ENCODE measurements at places on chromosomes 6 and 20.

DNA sequence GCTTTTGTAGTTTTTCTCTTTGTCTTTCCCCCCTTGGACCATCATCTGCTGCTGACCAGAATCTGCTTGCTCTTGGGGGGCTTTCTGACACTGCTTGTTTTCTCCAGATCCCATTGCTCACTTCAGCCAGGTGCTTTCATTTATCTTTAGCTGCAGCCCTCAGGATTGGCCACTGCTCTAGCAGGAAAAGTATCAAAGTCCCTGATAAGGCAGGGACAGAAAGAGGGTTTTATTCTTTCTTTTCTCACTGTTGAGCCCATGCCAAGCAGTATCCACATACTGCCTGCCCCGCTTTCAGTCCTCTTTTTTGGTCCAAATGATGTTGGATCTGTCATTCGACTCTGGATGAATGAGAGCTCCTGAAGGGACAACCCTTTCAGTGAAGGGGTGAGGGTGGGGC lies 141.4 kb downstream of the DNAH8 start:
- no peak for DNase-seq

DNA sequence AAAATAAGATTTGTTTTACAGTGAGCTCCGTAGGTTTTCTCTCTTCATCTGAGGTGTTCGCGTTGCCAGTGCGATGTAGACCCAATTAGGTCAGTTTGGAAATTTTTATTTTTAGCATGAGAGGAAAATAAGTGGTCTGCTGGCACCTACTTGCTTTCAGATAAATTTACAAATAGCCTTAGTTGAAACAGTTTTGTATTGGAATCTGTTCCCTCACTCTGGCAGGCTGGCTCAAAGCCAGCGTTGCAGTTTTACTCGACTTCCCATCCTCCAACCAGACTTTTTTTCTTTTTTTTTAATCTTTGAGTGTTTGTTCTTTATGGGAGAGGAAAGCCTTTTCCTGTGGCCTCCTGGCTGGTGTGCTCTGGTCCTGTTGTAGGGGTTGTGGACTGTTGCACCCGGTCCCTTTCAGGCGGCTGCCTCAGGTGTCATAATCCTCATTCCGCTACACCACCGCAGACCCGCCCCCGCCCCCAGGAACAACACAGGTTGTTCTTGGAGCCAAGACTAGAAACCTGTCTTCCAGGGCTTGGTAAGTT lies 46.7 kb downstream of the TIAM2 start:
- peak; percentile 29 for DNase-seq

DNA sequence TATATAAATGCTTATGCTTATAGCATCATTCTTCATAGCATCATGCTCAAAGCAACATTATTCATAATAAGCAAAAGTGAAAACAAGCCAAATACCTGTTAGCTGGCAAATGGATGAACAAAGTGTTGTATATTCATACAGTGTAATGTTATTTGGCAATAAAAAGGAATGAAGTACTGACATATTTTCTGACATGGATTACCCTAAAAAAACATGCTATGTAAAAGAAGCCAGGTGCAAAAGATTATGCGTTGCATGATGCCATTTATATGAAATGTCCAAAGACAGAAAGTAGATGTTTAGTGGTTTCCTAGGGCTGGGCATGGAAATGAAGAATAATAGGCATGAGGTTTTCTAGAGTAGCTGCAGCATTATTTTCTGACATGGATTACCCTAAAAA lies 77.1 kb downstream of the GFRA4 start:
- no peak for DNase-seq

GRCh38 chr6:109308018-109308492 lies 74.2 kb downstream of the CD164 start:
- DNase-seq = peak; percentile 48

DNA sequence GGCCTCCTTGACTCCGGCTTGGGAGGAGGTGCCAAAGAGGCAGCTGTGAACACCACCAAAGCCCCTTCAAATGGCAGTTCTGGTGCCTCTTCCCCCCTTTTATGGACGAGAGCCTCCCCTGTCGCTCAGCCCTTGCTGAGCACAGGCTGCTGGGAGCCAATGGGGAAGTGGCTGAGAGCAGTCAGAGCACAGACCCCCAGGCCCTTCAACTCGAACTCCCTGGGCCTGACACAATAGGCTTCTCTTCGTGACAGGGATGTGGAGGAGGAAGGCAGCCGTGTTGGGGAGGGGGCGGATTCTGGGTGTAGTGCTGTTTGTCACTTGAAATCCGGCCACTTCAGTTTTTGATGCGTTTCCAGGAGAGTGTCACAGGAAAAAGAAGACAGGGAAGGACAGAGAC lies at the start of gene PDYN:
PDYN (minus strand) TSS at position 73 of the 400 bp plus-strand sequence. CDS start 10,974 bp downstream, outside the sequence.
- no peak for DNase-seq

DNA sequence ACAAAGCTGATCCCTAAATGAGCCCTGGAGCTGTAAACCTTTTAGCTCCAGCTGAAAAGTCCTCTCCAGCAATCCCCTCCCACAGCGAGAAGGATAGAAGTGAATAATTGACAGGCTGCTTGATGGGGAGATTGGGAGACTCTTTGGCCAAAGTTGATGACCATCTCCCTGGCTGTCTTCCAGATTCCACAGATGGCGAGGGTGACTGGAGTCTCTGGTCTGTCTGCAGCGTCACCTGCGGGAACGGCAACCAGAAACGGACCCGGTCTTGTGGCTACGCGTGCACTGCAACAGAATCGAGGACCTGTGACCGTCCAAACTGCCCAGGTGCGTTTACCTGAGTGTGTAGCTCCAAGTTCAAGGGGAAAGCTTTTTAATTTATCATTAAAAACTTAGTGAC lies 67.3 kb downstream of the ISM1 start:
- DNase-seq = no peak

DNA sequence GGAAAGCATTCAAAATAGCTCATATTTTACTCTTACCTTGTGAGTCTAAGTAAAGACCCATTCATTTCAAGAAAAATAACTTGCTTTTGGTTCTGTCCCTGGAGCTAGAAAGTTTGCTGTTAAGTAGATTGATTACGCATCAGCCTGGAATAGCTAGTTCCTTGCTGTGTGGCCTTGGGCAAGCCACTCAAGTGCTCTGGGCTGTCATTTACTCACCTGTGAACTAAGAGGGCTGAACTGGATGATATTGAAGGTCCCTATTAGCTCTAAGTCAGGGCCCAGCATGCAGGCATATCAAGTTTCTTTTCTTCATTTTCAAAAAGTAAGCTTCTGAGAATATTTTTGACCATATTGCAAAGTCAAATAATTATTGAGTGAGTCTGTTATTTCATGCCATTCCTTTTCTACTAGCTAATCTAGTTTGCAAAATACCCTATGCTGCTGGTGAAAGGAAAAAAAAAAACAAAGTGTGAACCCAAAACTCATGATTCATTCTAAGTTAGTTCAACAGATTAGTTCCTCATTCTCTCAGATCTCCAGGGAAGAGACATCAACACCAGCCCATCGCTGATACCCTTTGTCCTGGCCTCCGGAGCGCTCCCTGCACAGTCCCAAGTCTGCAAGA lies 106.5 kb upstream of the GMDS start:
- peak; percentile 88 for DNase-seq

DNA sequence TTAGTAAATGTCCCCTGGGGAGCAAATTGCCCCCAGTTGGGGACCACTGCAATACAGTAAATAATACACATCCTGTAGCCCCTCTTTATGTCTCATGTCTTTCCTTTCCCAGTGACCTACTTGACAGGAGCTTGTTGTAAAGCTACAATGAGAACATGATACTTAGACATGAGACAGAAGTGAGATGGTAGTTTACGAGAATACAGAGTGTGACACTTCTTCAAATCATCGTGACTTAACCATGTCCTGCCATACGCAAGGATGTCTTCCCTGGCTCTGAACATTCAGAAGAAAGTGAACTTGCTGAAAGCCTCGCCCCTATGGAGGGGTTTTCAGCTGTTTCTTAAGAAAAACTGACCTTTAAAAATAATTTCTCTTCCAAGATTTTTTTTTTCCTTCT lies 101.0 kb upstream of the SPACA1 start:
- no peak for DNase-seq

- DNase-seq = peak; percentile 53
Measured at GRCh38 chr6:142011156-142011555, 121.6 kb upstream of the GJE1 start.
